ENCODE measurements at places on chromosomes 7 and 10. TPM values are rescaled to one million over a fixed set of nuclear protein-coding genes. Genes with fewer than 3 reads are reported as not detected.

DNA sequence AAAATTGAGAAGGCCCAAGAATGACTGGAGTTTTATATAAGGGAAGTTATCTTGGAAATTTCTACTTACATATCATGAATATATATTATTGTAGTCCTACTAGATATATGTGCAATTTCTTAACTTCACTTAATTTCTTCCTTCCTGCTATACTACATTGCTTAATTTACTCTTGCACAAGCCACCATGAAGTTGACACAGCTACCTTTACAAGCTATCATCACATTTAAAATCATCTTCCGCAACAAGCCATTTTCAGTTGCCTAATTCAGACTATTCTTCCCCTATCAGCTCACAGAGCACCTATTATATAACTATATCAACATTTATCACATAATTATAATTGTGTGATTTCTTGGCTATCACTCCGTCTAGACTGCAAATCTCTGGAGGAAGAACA lies 418.4 kb downstream of the PARD3 start:
- DNase-seq = no peak

DNA sequence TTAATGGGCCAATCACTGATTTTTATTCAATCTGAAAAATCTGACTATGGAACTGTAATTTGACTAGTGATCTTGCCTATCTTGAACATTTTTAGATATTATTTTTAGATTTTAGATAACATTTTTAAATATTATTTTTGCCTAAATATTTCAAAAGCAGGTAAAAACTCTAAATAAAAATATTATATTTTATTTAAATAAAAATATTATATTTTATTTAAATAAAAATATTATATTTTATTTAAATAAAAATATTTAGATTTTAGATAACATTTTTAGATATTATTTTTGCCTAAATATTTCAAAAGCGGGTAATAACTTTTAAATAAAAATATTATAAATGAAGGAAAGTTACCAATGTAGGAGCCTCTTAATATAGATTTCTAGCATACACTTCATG lies 187.8 kb downstream of the PHF14 start:
- DNase-seq = no peak

- no peak for DNase-seq
Measured at GRCh38 chr7:30660331-30661255, 21.7 kb downstream of the CRHR2 start.

DNA sequence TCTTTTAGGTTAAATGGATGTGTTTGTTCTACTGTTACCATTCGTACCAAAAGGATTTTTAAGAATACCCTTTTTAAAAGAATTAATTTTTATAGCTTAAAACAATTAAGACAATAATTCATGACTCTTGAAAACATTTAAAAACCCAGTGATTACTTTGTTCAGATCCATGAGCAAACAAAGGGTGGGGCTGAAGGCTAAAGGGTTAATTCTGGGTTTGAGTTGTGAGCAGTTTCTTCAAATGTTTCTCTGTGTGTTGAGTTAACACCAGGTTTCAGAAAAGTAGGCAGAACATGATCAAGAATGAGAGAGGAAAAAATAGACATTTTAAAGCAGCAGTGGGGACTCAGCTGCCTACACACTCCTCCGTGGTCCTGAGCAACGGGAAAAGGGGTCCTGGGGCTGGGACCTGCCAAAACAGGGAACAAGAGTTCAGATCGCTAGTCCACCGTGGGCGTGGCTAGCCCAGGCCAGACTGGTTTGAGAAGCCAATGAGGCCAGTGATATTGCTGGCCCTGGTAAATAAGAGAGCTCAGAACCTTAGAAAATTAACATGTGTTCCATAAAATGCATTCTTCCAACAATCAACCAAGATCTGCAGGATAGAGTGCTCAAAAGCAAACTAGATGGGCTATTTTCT lies 14.9 kb upstream of the EZH2 start:
- DNase-seq = no peak

GRCh38 chr10:71083716-71083975 lies 128.7 kb upstream of the UNC5B start:
- DNase-seq = no peak

GRCh38 chr7:28038175-28038797 lies 142.3 kb downstream of the JAZF1 start:
- no peak for DNase-seq

The AUTS2 gene
- 37.4 TPM for total RNA-seq

DNA sequence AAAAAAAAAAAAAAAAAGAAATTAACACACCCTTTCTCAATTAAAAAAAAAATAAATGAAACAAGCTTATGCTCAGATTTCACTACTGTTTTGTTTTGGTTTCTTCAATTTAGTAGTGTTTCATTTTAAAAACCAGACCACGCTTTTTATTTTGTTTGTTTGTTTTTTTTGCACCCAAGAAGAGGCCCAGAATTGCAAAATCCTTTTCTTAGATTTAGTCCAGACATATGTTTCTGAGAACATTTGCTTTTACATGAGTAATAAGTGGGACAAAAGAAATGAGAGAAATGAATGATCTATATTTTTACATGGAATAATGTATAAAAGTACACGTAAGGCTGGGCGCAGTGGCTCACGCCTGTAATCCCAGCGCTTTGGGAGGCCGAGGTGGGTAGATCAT lies 34.5 kb upstream of the CAMK1D start:
- no peak for DNase-seq

GRCh38 chr7:115471891-115472290 lies 550.0 kb downstream of the MDFIC start:
- no peak for DNase-seq
